ENCODE measurements at places on chromosomes 2 and 18. TPM values are rescaled to one million over a fixed set of nuclear protein-coding genes. Genes with fewer than 3 reads are reported as not detected.

Gene CFC1
- not detected for total RNA-seq

Gene ARHGAP25
- total RNA-seq, result 207 TPM

Gene GALR1
- not detected for total RNA-seq

Gene PROKR1
- total RNA-seq, result not detected

DNA sequence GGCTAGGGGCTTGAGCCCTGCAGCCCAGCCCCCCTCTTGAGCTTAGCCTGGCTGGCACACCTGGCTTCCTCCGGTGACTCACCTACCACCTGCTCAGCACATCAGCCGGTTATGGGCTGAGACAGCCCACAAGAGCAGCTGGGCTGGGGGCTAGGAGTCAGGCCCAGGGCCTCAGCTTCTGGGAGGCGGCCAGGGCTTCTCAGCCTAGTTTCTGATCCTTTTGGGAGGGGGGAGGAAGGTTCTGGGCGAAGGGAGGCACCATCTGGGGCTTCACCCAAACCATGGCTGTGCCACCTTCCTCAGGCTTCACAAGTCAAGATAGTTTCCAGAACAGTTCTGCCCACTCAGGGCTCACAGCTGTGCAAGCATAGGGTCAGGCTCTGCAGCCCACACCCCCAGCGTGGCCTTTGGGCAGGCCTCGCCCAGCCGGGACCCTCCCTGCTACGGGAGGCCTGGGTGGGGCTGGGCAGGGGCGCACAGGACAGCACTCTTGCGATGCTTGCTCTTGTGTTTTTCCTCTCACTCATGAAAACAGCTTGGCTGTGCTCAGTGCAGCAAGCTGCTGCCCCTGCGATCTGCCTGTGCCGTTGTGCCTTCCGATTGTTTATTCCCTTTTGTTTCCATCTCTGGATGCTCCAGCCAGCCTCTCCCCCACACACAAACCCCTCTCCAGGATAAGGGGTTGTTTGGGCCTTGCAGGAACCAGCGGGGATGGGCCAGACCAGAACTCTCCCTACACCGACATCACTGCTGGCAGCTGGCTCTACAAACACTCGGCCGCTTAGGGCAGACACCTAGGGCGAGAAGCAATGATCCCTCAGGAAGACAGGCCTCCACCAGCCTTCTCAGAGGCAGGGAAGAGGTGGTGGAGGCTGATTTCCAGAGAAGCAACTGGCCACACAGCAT is 26.1 kb upstream of the SEMA4C start:
- H3K27me3 ChIP-seq, result no peaks in the 10 kb centered on the region
- no peak overlapping the region for H3K4me3 ChIP-seq
- no peak for DNase-seq
- no peak overlapping the region for H3K27ac ChIP-seq
- no peaks in the 10 kb centered on the region for H3K4me1 ChIP-seq

GRCh38 chr18:13435586-13436333 is 217.2 kb downstream of the LDLRAD4 start:
- H3K4me3 ChIP-seq, result no peak overlapping the region
- H3K27ac ChIP-seq, result no peak overlapping the region
- H3K27me3 ChIP-seq, result no peaks in the 10 kb centered on the region
- H3K4me1 ChIP-seq, result peaks cover 12% of the 10 kb centered on the region
- no peak for DNase-seq
- H3K36me3 ChIP-seq, result no peaks in the 10 kb centered on the region

GRCh38 chr2:39093218-39093898 is 27.5 kb downstream of the SOS1 start:
- H3K4me1 ChIP-seq, result peaks cover 12% of the 10 kb centered on the region
- peak; percentile 19 for DNase-seq
- no peak overlapping the region for H3K4me3 ChIP-seq
- peaks cover 2% of the 10 kb centered on the region for H3K36me3 ChIP-seq
- H3K27ac ChIP-seq, result no peak overlapping the region

DNA sequence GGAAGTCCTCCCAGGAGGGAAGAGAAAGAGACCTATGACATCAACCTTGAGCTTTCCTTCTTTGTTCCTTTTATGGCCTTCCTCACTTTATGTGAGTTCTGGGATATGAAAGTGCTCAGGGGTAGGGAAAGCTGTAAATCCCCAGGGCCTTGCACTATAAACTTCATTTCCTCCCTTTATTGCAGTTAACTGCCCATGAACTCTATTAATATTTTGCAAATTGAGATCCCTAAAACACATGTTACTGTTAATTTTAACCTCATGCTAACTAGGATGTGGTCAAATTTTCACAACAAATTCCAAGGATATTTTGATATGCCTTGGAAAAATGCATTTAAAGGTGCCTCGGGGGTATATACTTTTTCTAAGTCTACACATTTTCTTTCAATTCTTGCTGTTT is 359.9 kb downstream of the OSR1 start:
- DNase-seq, result no peak
- H3K27me3 ChIP-seq, result no peaks in the 10 kb centered on the region
- no peaks in the 10 kb centered on the region for H3K4me1 ChIP-seq
- H3K27ac ChIP-seq, result no peak overlapping the region
- no peak overlapping the region for H3K4me3 ChIP-seq

DNA sequence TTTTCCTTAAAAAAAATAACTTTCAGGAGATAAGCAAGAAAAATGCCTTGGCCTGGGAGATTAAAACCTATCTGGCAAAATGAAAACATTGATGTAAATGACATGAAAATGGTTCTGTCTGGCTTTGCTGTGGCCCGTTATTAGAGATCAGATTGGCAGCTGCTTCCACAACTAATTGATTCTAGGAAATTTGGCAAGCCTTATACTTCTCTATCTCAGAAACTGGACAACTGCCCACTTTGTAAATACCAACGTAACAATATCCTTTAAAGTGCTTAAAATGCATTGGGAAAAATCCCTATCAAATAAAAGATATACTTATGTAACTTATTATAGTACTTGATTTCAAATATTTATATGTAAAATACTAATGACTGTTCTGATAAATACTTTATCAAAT is 14.2 kb upstream of the SKA1 start:
- H3K36me3 ChIP-seq, result no peaks in the 10 kb centered on the region
- H3K27ac ChIP-seq, result no peak overlapping the region
- H3K4me3 ChIP-seq, result no peak overlapping the region

DNA sequence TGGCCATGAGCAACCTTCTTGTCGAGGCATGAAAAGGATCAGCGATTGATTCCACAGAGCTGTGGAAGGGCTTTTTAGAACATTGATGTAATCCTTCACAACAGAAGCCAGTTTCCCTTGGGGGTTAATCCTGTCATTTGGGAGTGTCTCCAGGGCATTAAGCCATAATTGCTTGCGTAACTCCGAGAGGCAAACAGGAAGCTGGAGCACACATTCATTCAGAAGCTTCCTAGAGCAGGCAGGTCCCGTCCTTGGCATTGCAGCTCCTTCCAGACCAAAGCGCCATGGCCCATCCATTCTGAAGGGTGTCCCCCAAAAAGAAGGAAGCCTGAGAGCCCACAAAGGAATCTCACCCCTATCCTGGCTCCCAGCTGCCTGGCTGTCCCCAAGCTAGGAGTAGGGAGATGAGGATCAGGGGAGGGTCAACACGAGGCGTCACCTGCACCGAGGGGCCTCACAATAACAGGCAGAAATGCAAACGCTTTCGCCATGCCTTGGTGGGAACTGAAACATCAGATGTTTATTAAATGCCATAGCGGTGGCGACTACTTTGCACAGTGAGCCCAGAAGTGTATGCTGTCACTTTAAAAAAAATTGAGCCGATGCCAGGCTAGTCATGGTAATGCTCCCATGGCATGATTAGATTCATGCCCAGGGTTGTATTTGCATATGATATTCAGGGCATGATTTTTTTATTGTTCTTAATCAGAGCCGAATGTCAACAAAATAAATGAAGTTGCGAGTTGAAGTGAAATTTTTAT is 339.4 kb downstream of the BCL11A start:
- no peak for DNase-seq
- H3K36me3 ChIP-seq, result no peaks in the 10 kb centered on the region
- no peak overlapping the region for H3K4me3 ChIP-seq

GRCh38 chr2:187208199-187208785 is 239.8 kb downstream of the CALCRL start:
- H3K36me3 ChIP-seq, result no peaks in the 10 kb centered on the region
- DNase-seq, result no peak
- H3K27me3 ChIP-seq, result no peaks in the 10 kb centered on the region
- no peak overlapping the region for H3K27ac ChIP-seq

DNA sequence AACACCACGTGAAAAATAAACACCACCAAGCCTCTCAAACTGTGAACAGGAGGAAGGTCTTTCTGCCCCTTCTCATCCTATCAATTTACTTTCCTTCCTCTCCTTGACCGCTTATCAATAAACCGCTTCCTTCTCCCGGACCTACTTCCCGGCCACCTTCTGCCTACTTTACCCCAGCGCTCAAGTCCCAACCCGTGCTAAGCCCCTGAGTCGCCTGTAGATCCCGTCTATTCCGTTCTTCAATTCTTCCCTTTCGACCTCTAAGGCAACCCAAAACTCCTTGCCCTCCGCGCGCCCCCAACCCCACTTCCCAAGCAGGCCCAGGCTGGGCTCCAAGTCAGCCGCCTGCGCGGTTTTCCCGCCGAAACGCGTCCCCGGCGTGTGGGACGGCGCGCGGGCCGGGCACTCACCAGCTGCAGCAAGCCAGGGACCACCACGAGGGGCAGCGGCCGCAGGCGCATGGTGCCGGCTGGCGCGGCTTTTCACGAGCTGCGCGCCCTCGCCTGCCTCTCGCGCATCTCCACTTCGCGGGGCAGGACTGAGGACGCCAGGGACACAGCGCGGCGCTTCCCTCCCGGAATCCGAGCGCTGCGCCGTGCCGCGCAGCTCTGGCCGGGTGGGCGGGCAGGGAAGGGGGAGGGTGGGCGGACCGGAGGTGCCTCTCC is at the start of gene NXPH2:
TSS of gene NXPH2 (minus strand) at position 610 of the 665 bp plus-strand sequence. CDS start at position 461, 149 bp downstream.
- H3K27ac ChIP-seq, result no peak within 1 kb of the TSS
- H3K4me3 ChIP-seq, result no peak within 1 kb of the TSS
- no peaks in the 10 kb centered on the region for H3K36me3 ChIP-seq
- H3K27me3 ChIP-seq, result no peaks in the 10 kb centered on the region
- no peak for DNase-seq

- H3K27me3 ChIP-seq, result no peaks in the 10 kb centered on the region
- no peak overlapping the region for H3K27ac ChIP-seq
- H3K4me1 ChIP-seq, result no peaks in the 10 kb centered on the region
- no peak for DNase-seq
These were observed 49.0 kb upstream of the GLI2 start for GRCh38 chr2:120686511-120687168.

DNA sequence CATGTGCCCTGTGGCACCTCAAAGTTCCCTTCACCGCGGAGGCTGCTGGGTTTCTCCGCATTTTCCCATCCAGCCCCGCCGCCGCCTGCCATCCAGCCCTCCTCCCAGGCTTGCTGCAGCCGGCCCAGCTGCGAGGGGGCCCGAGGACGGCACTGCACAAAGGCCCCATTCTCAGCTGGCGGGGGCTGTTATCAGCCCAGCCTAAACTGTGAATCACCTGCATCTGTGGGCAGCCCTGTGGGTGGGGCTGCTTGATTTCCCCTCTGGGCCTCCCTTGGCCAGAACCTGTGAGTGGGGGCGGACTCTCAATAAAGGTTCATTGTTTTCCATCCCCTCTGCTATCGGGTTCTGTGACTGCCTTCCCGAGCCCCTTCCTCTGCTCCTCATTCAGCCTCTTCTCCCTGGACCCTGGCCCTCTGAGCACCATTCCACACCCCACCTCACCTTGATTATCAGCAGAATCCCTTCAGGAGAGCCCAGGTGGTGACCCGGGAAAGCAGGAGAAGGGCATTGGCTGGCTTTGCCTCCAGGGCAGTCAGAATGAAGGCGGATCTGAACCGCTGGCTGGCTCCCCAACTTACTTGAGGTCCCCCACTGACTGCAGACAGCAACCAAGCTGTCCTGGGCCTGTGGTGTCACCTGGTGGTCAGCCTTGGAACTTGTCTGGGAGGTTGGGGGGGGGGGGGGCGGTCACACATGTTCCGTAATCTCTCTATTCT is 204.5 kb downstream of the ZFP36L2 start:
- H3K4me1 ChIP-seq, result peaks cover 7% of the 10 kb centered on the region
- no peaks in the 10 kb centered on the region for H3K36me3 ChIP-seq
- no peak for DNase-seq
- H3K4me3 ChIP-seq, result no peak overlapping the region
- H3K27me3 ChIP-seq, result no peaks in the 10 kb centered on the region

GRCh38 chr2:190136825-190137224 is 74.3 kb upstream of the MSTN start:
- no peaks in the 10 kb centered on the region for H3K27me3 ChIP-seq
- H3K4me1 ChIP-seq, result no peaks in the 10 kb centered on the region
- H3K27ac ChIP-seq, result no peak overlapping the region
- no peaks in the 10 kb centered on the region for H3K36me3 ChIP-seq
- DNase-seq, result no peak

DNA sequence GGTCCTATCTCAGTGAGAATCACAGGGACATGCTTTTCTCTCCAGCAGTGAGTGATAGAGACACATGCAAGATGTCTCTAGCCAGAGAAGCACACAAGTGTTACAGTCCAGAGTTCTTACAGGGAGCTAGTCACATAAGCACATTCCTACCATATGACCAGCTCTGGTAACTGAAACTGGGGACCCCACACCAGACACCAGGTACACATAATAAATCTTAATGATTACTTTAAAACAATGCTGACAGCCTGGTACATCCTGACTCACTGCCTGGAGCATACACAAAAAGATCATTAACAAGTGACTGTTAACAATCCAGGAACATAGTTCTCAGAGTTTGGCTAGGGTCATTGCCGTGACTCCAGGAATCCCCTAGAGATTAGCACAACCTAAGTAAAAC is 53.6 kb downstream of the GALNT1 start:
- H3K27ac ChIP-seq, result no peak overlapping the region
- no peaks in the 10 kb centered on the region for H3K4me1 ChIP-seq
- H3K27me3 ChIP-seq, result no peaks in the 10 kb centered on the region
- H3K4me3 ChIP-seq, result no peak overlapping the region
- DNase-seq, result no peak

DNA sequence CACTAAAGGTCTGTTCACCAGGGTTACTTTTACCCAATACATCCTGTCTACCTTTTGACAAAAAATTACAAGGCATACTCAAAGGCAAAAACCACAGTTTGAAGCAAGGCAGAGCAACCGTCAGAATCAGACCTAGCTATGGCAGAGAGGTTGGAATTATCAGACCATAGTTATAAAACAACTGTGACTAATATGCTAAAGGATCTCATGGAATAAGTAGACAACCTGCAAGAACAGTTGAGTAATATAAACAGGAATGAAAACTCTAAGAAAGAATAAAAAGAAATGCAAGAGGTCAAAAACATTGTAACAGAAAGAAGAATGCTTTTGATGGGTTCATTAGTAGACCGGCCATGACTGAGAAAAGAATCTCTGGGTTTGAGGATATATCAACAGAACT is 318.8 kb upstream of the KCNH7 start:
- no peaks in the 10 kb centered on the region for H3K36me3 ChIP-seq
- no peak overlapping the region for H3K27ac ChIP-seq
- no peak overlapping the region for H3K4me3 ChIP-seq
- DNase-seq, result no peak
- no peaks in the 10 kb centered on the region for H3K4me1 ChIP-seq

GRCh38 chr2:220847589-220847988 is 724.5 kb downstream of the EPHA4 start:
- no peaks in the 10 kb centered on the region for H3K4me1 ChIP-seq
- no peak overlapping the region for H3K27ac ChIP-seq
- H3K36me3 ChIP-seq, result no peaks in the 10 kb centered on the region
- H3K4me3 ChIP-seq, result no peak overlapping the region
- DNase-seq, result no peak

- H3K27me3 ChIP-seq, result no peaks in the 10 kb centered on the region
- no peak overlapping the region for H3K4me3 ChIP-seq
- H3K4me1 ChIP-seq, result no peaks in the 10 kb centered on the region
- H3K27ac ChIP-seq, result no peak overlapping the region
- DNase-seq, result no peak
These were observed 54.8 kb downstream of the LAMA1 start for GRCh38 chr18:7062811-7063210.

GRCh38 chr18:50013363-50014138 is 181.4 kb downstream of the MYO5B start:
- H3K27me3 ChIP-seq, result no peaks in the 10 kb centered on the region
- H3K4me3 ChIP-seq, result no peak overlapping the region
- no peaks in the 10 kb centered on the region for H3K4me1 ChIP-seq
- no peaks in the 10 kb centered on the region for H3K36me3 ChIP-seq
- no peak overlapping the region for H3K27ac ChIP-seq

Data from B cell (primary cell).